ENCODE measurements at places on chromosomes 1 and 21.

GRCh38 chr1:86200901-86201300, 44.3 kb upstream of the COL24A1 start:
- no peak for DNase-seq

- DNase-seq, result peak; percentile 48
These were observed at the start of gene TRABD2B for GRCh38 chr1:47997289-47998200. Gene TRABD2B (minus strand): TSS chr1:47997385.

- DNase-seq, result no peak
These were observed at the start of gene GSTM3 for GRCh38 chr1:109740615-109741373. Gene GSTM3 (minus strand): TSS chr1:109741038. CDS start chr1:109740287, 751 bp downstream.

GRCh38 chr1:64172458-64172983, 30.9 kb upstream of the UBE2U start:
- DNase-seq, result no peak

GRCh38 chr1:21579791-21580190, 70.6 kb downstream of the ALPL start:
- no peak for DNase-seq

DNA sequence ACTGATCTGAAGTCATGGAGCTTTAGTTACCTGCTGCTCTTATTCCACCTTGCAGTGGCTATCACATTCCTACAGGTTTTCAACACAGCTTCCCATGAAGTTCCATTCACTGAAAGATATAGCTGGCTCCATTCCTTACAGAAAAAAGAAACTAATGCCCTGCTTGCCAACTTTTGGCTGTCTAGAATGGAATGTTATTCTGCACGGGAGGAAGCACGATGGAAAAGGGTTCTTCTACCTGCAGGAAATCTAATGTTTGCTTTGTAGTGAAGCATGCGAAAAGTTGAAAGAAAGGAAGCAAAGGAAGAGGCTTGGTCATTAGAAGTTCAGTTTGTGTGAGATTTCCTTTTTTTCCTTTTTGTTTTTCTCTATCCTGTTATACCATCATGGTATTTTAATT, 32.6 kb downstream of the GIPC2 start:
- DNase-seq, result no peak

- no peak for DNase-seq
These were observed 255.1 kb downstream of the NFIA start for GRCh38 chr1:61337441-61337951.

GRCh38 chr1:235270625-235271024, 57.4 kb downstream of the ARID4B start:
- peak; percentile 32 for DNase-seq

GRCh38 chr1:234745844-234746797, 136.1 kb upstream of the IRF2BP2 start:
- DNase-seq, result no peak

Measured in hematopoietic multipotent progenitor cell treated with erythropoietin and hydrocortisone succinate and interleukin-3 and kit ligand, for 17 days (in vitro differentiated cells).